ENCODE measurements at places on chromosomes 5 and 9.
A peak's percentile ranks its signal among the peaks of the same experiment; 100 is the strongest.

GRCh38 chr5:179698935-179699615 is at the start of gene CANX:
Gene CANX (plus strand): TSS chr5:179698967. CDS start chr5:179705682, 6,715 bp downstream.
- DNase-seq, result no peak

DNA sequence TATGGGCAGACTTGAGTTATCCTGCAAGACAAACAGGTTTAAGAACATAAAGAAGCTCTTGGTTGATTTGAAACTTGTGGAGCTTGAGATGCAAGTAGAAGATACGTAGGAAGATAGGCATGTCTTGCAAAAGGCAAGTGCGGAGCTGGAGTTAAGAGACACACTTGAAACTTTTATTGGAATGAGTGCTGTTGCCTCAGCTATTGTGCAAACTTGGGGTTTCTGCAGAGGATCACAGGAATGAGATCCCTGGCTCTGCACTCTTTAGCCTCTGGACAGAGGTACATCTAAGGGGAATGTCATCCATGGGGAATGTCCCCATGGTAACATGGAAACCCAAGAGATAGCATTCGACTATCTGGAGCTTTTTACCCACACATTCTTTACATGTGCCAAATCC is 121.1 kb downstream of the ADCY2 start:
- no peak for DNase-seq

GRCh38 chr5:54792611-54793404 is 192.6 kb downstream of the ESM1 start:
- no peak for DNase-seq

DNA sequence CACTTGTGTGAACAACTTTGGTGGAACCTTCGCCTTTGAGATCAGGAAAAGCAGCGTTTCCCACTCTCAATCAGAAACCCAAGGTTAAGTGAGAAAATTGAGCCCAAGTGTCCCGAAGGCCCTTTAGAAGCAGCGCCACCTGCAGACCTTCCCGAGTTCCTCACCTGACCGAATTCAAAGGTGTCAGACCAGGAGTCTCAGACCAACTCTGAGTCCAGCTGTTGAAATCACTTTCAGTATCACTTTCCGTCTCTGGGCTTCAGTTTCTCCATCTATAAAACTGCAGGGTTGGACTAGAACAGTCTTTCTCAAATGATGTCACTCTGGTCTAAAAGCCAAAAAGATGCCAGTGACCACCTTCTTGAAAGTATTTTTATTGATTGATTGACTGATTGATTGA is 31.7 kb upstream of the GRHPR start:
- DNase-seq, result no peak

GRCh38 chr5:132770476-132771159 is 6.4 kb downstream of the SEPTIN8 start:
- no peak for DNase-seq

GRCh38 chr5:138903130-138903775 is 28.1 kb upstream of the LRRTM2 start:
- no peak for DNase-seq

DNA sequence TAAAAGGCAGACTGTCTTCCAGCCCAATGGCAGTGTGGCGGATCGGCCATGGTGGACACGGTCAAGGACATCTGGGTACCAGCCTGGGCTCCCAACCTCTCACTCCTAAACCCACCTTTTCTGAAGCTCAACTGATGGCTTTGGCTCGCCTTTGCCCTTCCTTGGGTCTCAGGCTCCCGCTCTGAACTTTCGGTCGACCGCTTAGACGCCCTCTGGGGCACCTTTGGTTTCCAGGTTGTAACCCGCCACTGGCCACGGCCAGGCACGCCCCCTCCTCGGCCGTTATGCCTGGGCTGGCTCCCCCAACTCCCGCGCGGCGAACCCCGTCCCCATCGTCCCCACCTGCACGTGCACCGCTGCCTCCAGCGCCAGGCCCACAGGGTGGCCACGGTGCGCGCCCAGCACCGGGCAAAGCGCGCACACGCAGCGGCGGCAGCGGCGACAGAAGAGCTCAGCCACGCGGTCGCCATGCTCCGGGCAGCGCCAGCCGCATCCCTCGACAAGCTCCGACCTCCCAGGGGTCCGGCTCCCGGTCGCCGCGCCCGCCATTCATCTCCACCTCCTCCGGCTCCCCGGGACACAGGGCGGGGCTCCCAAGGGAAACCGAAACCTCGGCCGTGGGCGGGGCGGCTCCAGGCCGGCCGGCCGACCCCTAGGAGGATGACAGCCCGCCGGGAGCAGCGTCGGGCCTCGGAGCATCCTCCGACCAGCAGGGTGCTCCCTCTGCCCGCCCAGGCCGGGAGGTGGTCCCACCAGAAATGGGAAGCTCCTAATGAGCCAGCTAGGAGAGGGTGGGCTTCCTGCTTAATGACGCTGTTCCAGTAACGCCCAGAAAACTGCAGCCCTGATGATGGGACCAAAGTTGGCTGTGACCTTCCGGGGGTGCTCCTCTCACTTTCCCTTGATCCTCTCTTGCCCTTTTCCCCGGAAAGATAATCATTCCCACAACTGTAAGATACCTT is at the start of gene TRIM14:
Gene TRIM14 (minus strand): TSS at position 583 of the 962 bp plus-strand sequence. CDS start 34 bp downstream, at position 549.
- peak; percentile 57 for DNase-seq

- no peak for DNase-seq
Observed at GRCh38 chr5:151140686-151141459, 16.7 kb downstream of the ANXA6 start.

DNA sequence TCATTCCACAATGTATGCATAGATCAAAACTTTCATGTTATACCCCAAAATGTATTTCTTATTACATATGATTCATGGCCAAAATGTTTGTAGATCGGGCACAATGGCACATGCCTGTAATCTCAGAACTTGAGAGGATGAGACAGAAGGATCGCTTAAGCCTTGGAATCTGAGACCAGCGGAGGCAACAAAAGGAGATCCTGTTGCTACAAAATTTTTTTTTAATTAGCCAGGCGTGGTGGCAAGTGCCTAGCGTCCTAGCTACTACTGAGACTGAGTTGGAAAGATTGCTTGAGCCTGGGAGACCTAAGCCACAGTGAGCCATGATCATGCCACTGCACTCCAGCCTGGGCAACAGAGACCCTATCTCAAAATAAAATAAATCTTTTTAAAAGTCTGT is 89.9 kb downstream of the MAPKAP1 start:
- no peak for DNase-seq

DNA sequence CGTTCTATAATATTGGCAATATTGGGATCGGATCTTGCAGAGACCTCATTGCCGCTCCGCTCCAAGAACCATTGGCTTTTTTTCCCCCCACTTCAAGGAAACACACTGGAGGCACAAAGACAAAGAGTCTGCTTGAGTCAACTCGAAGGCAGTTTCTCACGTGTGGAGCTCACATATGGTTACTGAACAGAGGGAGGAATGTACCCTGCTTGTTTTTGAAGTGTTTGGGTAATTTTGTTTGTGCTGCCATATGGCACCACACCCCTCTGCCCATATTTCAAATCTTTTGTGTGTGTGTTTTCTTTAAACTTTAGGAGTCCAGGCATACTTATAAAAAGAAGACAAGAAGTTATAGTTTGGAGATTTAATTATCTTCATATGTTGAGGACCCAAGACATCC is 595.9 kb downstream of the DTWD2 start:
- no peak for DNase-seq

- DNase-seq, result no peak
Observed at GRCh38 chr9:77820293-77820954, 172.3 kb upstream of the GNA14 start.

GRCh38 chr9:128361296-128361985 is 9.7 kb upstream of the URM1 start:
- DNase-seq, result no peak

DNA sequence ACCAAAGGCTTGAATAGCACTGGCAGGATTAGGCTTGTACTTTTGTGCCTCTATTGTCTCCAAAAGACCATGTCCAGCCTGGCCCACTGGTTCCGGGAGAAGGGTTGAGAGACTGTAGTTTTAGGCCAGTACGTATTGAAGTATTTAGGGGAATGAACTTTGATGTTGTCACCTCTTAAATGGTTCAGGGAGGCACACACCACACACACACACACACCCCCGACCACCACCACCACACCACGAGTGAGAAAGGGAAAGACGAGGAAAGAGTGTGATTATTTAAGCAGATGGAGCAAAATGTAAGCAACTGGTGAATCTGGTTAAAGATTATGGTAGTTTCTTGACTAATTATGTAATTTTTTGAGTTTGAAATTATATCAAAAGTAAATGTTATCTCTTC is 61.6 kb downstream of the NIPBL start:
- no peak for DNase-seq

- no peak for DNase-seq
Observed at GRCh38 chr5:140172483-140172882, 2.5 kb upstream of the CYSTM1 start.

GRCh38 chr9:83307066-83307724 is 231.0 kb downstream of the FRMD3 start:
- DNase-seq, result no peak

DNA sequence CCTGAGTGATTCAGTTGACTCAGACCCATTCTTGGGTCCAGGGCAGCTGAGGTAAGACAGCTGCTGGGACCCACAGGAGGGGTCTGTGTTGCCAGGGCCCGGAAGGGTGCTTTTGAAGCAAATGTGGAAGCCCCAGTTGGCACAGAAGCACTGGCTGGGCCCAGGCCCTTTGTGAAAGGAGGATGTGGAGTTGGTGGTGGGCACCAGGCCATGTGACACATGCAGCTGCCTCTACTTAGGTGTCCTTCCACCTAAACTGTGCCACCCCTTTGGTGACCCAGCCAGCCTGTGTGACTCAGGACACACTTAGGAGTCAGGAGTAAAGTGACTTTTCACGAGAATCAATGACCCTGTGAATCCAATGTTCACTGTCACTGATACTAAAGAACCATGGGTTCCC is 114.3 kb upstream of the SLC25A48 start:
- DNase-seq, result no peak

GRCh38 chr9:121720311-121721057 is 69.0 kb downstream of the DAB2IP start:
- DNase-seq, result no peak

DNA sequence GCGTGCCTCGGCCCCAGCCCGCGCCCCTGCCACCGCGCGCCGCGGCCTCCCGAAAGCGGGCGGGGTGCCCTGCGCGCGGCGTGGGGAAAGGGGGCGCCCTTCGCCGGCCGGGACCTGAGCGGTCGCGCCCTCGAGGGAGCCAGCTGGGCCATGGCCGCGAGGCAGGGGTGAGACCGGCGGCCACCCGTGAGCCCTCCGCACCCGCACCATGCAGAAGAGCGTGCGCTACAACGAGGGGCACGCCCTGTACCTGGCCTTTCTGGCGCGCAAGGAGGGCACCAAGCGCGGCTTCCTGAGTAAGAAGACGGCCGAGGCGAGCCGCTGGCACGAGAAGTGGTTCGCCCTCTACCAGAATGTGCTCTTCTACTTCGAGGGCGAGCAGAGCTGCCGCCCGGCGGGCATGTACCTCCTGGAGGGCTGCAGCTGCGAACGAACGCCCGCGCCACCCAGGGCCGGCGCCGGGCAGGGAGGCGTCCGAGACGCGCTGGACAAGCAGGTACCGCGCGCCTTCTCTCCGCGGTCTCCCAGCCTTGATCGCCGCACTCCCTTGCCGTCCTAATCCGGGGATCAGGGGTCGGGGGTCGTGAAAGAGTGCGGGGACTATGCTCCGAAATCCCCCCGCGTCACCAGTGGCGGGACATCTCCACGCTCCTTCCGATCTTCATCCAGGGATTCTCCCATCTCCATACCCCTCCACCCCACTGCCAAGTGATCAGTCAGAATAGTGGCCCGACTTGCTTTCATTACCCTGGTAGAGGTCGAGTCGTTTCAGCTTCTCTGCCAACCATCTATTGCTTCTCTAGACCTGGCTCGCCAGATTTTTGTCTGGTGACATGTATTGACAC is 590 bp downstream of the RASGRF2 start:
- no peak for DNase-seq

GRCh38 chr9:110846215-110846614 is 177.6 kb downstream of the MUSK start:
- DNase-seq, result no peak

- no peak for DNase-seq
Observed at GRCh38 chr5:124643336-124643735, 103.1 kb downstream of the ZNF608 start.

GRCh38 chr5:125269926-125270325 is 523.5 kb upstream of the ZNF608 start:
- no peak for DNase-seq

GRCh38 chr5:107359916-107360234 is 310.9 kb downstream of the EFNA5 start:
- no peak for DNase-seq

GRCh38 chr5:57724836-57725235 is 242.2 kb upstream of the ACTBL2 start:
- DNase-seq, result no peak

- no peak for DNase-seq
Observed at GRCh38 chr5:1432296-1432695, 12.9 kb downstream of the SLC6A3 start.

GRCh38 chr5:17105744-17106418 is 111.5 kb upstream of the BASP1 start:
- no peak for DNase-seq

DNA sequence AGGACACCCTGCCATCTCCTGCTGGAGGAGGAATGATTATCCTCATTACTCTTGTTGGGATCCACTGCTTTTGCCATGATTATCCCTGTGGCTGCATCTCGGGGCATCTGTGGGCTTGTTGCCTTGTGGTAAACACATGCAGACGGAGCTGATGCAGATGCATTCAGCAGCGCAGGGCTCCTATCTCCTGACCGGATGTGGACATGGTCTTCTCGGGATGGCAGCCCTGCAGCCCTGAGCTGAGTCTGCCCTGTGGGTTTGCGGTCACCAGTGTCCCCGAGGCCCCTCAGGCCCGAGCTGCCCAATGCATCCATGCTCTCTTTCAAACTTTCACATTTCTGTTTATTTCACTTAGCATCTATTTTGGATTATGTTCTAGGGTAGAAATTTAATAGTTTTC is 250.4 kb upstream of the IRX1 start:
- no peak for DNase-seq

DNA sequence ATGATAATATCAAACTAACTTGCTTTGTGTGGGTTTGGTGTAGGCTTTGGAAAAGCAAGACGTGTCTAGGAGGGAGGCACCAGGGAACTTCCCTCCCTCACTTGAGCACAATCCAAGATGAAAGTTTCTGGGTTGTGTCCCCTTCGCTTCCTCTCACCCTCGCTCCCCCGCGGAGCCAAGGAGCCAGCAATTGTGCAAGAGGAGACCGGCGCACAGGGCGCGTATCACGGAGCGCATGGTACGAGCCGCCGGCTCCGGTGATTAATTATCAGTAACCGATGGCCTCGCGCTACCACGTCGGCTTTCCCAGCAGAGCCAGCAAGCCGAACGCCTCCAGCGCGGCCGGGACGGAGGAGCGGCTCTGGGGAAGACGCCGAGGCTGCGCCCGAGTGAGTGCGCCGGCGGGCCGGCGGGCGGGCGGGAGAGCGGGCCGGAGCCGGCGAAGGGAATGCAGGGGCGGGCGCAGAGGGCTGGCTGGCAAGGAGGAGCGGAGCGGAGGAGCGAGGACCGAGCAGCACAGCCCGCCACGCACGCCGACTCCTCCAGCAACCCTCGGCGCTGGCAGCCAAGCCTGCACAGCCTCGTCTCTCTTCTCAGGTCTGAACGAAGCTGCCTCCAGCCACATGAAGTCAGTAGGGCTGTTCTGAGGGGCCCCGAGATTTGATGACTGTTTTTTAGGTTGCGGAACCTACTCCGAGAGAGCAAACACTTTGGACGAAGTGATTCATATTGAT is 143.6 kb downstream of the BNC2 start:
- DNase-seq, result peak; percentile 79

GRCh38 chr5:125717209-125717608 is 706.0 kb upstream of the GRAMD2B start:
- no peak for DNase-seq

GRCh38 chr5:168477060-168477459 is 9.2 kb upstream of the RARS1 start:
- DNase-seq, result no peak
